ENCODE measurements at places on chromosomes 4 and X. TPM values are rescaled to one million over a fixed set of nuclear protein-coding genes. Genes with fewer than 3 reads are reported as not detected.

ZNF157 gene
- polyA plus RNA-seq: 1.1 TPM

- no peak for DNase-seq
Observed at GRCh38 chr4:166277853-166278252, 404.8 kb downstream of the TLL1 start.

MTMR1 gene
- polyA plus RNA-seq: 31.5 TPM

DNA sequence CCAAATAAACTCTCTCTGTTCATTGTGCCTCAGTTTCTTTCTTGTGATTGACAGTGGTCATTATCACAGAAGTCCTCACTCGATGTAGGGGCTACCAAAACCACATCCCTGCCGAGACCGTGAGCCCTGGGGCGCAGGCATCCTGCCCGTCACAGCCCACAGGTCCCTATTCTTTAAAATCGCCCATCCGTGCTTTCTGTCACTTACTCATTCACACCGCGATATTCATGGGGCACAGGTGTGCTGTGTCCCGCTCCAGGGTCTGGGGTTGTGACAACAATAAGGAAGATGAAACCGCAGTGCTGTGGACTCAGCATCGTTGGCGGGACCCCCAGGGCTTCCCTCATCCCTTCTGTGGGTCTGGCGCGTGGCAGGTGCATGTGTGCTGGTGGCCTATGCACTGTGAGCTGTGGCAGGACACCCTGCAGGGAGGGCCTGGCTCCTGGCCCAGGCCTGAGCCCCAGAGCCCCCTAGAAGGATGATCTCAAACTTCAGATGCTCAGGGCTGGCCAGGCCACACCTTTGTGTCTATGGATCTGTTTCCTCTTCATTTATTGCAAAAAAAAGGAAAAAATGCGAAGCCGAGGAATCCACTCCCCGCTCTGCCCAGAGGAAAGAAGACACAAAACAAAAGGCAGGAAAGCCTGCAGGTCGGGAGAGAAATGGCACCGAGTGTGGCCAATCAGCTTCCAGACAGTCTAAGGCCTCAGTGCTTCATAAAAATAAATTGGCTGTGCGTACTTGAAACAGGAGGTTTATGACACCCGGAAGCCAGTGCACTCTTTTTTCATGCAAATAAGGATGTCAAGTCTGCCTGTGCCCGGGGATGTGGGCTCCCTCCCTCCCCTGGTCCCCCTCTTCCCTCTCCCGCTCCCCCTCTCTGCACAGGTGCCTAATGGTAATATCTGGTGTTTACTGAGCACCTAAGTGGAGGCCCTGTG lies 109.5 kb upstream of the ADRA2C start:
- DNase-seq: no peak

TMPRSS11F gene
- polyA plus RNA-seq: not detected

GRCh38 chr4:105236202-105236915 lies 89.7 kb downstream of the TET2 start:
- DNase-seq: no peak

DNA sequence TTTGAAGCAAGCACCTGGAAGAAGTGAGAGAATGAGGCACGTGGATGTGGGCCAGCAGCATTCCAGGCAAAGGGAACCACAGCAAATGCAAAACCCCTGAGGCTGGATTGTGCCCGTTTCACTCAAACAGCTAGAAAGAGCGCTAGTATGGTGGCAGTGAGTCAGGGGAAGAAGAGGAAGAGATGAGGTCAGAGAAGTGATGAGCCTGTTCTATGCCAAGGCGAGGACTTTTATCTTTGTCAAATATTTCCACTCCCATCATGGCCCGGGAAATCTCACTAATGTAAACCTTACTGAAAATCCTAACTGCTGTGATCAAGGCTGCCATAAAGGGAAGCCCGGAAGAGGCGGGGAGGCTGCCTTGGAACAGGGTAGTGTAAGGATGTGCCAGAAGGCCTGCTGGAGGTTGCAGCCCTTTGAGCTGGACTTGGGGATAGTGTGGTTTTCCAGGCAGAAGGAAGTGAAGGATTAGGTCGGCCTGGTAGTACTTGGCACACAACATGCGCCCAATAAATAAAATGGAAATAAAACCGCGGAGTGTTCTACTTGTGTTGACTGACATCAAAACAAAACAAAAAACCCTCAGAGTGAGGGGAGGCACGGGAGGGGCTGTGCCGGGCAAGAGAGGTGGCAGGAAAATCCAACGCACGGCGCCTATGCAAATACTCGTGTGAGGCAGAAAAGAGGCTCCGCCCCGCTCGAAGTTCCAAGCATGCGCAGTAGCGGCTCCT lies 1.2 kb upstream of the CDK16 start:
- DNase-seq: no peak

DNA sequence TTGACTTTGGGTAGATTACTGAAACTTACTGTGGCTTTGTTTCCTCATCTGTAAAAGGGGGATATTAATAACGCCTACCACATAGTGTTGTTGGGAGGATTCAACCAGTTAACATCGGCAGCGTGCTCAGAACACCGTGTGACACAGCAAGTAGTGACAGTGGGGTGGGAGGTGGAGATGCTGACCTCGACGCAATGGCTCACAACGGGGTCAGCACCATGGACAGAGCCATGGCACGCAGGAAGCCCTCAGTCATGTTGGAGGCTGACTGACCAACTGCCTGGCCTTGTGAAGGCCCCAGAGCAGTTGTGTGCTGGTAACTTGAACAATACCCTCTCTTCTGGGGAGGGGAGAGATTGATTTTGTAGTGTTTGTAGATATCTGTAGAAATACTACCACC lies 93.2 kb downstream of the WFS1 start:
- DNase-seq: no peak

CT45A5 gene
- polyA plus RNA-seq: not detected

GRCh38 chr4:40546506-40546905 lies 83.2 kb downstream of the RBM47 start:
- DNase-seq: peak; percentile 52

DNA sequence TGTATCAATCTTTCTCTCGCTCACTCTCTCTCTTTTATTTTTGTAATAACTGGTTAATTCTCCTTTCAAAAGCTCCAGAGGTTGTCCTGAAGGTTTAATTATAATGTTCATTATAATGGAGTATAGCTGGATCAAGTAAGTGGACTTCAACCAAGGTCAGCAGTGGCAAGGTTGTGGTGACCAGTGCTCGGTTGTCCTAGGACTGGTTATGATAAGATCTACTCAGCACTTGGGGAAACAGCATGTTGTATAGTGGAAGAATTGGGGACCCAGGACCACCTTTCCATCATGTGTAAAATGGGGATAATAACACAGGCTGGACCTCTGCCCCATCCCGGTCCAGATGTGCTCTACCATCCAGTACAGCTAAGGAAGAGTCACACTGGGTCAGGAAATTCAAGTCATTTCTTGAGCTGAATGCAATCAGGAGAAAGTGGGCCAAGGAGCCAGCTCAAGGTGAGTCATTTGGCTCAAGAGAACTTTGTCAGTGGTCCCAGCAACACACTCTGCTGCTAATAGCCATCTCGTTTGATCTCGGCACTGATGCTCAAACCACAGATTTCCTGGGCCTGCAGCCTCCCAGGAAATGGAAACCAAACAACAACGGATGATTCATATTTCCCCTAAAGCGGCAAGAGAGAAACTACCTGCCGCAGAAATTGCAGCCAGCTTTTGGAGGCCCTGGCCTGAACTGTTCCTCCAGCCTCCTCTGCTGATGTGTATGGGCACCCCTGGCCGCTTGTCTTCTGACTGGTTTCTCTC lies 123.6 kb upstream of the RBPJ start:
- no peak for DNase-seq

DNA sequence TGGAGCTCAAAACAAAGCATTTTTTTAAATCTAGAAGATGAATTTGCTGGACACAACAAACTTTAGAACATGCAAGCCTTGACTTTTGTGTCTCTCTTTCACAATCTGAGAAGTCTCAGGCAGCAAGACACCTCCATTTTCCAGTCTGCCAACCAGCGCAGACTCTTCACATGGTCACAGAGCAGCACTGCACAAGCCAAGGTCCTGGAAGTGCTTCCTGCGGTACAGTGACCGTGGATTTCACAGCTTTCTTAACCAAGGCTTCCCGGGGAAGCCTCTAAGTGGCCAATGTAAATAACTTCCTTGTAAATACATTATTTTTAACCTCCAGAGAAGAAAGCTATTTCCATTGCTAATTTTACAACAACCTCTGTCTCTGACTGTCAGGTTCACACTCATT lies 31.2 kb downstream of the ZNF827 start:
- no peak for DNase-seq

GRCh38 chr4:170697045-170697444 lies 607.3 kb upstream of the AADAT start:
- no peak for DNase-seq

DNA sequence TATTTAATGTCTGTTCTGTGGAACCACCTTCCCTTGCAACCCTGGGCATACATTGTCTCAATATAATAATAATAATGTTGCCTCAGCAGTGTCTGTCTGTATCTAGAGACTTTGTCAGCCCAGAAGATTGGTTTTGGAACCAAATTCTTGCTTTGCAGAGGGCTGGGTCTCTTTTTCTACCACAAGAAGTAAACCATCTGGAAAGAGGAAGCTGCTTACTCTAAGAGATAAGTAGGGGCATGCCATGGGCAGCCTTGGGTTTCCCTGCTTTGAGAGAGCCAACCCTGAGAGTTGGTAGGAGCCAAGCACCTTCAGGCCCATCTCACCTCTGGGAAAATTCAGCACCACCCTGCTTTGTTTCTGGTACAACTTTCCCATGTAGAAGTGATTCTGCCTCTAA lies 27.0 kb downstream of the TMEM31 start:
- DNase-seq: no peak

DNA sequence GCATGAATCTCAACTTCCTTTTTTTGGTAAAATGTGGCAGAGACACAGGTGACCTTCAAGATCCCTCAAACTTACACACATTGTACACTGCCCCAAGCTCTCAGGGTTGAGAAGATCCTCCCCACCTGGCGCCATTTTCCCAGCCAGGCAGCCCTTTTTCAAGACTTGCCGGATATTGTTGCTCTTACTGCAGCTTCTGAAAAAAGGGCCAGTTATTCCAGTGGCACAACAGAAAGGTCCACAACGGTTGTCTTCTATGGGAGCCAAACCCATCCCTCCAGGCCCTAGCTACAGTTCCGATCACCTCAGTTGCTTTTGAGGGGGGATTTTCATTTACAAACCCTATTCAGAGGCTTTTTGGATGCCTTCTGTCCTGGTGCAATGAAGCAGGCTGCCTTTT lies 101.1 kb downstream of the CHIC2 start:
- DNase-seq: no peak

DNA sequence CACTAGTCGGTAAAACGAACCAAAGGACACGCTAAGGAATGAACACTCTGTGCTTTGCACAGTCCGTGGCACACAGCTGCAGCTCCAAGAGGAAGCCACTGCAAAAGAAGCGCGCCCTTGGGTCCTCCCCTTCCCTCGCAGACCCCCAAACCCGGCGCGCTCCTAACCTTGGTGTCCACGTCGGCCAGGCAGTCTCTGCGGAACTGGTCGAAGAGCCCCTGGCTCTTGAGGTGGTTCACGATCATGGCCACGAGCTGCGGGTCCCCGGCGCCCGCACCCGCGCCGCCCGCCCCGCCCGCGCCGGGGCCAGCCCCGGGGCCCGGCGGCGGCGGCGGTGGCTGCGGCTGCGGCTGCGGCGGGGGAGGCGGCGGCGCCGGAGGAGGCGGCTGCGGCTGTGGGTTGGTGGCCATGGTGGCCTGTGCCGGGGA lies 333 bp downstream of the BOD1L1 start:
- no peak for DNase-seq

- DNase-seq: no peak
Observed at GRCh38 chr4:163568843-163569242, 74.4 kb downstream of the TMA16 start.

NR3C2 gene
- 18.5 TPM for polyA plus RNA-seq

- DNase-seq: no peak
Observed at GRCh38 chr4:78654807-78655206, 103.2 kb downstream of the ANXA3 start.

- DNase-seq: no peak
Observed at GRCh38 chr4:148790691-148791090, 348.5 kb upstream of the NR3C2 start.

- DNase-seq: no peak
Observed at GRCh38 chrX:74924449-74925224, 615 bp downstream of the NEXMIF start.

PCDH7 gene
- 22.1 TPM for polyA plus RNA-seq

DNA sequence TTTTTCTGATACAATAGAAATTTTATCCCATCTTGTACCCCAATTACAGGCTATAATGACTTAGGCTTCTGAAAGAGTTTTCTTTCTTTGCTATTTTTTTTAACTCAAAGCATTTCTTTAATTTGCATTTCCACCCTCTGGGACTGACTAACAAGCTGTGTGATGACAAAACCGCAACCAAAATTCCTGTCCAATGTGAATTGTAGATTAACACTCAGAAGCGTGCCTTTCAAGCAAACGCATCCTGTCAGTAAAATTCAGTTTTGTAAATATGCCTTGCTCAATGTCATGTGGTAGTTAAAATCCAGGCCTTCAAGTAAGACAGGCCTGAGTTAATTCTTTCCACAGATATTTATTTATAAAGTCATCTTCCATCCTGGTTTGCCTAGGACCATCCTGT lies 50.3 kb downstream of the STK32B start:
- no peak for DNase-seq

- DNase-seq: no peak
Observed at GRCh38 chr4:97720869-97721432, 422.3 kb downstream of the STPG2 start.

- DNase-seq: no peak
Observed at GRCh38 chr4:152534541-152535359, 1.1 kb downstream of the FBXW7 start.

DNA sequence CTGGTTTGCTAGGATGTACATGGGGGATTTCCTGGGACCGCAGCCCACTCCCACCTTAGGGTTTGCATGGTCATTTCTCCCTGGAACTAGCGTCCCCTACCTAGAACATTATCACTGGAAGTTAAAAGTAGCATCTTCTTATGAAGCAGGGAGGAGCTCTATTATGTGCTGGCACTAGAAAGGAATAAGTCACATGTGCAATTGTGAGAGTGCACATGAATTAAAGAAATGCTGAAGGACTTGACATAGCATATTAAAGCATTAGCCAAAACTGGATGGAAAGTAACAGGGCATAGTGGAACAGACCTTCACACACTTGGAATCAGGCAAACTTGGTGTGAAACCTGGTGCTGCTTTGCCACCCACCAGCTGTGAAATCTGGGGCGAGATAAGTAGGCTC lies 2.7 kb downstream of the EXOC1L start:
- no peak for DNase-seq

DNA sequence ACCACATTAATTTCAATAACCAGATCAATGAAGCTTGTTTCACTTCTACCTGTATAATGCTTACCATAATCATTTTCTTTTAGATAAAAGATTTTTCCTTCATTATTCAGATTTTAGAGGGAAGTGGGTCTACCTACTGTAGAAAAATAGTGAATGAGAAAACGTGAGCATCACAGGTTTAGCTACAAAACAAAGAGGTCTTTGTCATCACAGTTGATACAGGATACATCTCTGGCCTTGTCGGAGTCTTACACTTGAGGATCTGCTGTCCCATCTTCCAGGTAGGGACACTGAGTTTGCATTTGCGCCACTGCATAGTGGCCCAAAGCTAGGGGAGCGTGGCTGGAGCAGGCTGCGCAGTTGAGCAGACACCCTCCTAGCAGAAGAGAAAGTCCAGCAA lies 710 bp downstream of the CLDN24 start:
- no peak for DNase-seq

GRCh38 chr4:75722417-75722816 lies 2.0 kb upstream of the USO1 start:
- no peak for DNase-seq

Data from left renal pelvis (tissue), 4 donors.